Liver (tissue), 10 donors: ENCODE measurements at places on chromosomes 6 and 20.

- DNase-seq, result no peak
Observed at GRCh38 chr20:33859751-33860150, 48.6 kb downstream of the CHMP4B start.

DNA sequence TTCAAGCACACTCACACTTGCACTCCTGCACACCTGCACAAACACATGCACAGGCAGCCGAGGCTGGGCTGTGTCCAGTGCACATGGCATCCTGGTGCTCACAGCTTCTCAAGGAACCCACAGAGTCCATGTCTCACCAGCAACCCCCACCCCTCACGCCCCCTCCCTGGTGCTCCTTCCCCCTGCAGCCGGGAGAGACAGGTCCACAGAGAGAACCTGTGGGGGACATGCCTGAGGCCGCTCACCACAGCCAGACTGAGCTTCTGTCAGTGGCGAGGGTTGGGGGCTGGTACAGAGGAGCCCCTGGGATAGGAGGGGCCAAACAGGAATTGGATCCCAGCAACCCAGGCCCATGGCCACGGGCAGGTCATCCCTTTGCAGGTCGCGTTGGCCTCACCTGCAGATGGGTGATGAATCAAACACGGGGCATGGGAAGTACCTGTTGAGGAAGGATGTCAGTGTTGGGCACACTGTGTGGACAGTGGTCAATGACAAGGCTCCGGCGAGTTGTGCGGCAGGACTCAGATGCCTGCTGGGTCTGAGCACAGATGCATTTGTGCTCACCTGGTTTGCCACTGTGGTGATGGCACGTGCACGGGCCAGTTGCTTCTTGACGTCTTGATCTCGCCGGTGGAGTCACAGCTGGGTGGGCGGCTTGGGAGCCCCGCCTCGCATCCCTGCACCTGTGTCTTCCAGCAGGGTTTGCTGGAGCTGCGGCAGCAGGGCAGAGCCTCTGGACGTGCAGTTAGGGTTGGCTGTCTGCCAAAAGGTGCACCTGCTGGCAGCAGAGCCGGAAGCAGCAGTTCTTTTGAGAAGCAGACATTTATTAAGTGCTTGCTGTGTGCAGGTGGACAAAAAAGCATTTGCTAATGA is 113.0 kb downstream of the ERMARD start:
- peak; percentile 29 for DNase-seq

DNA sequence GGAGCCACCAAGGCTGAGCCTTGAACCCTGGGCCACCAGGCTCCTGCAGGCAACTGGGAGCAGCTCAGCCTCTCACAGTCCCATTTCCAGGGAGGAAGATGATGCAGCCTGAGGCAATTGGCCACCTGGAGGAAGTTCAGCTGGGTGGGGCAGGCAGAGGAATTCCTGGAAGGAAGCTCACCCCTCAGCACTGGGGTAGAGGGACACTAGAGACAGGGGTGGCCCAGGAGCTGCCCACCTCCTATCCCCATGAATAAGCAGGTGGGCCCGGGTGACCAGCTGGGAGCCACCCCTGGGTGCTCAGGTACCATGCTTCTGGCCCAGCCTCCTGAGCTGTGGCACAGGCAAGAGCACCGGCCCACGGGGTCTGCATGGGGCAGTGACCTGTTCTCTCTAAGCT is 3.6 kb upstream of the HSPA12B start:
- no peak for DNase-seq

GRCh38 chr6:168411130-168411529 is 29.9 kb upstream of the SMOC2 start:
- no peak for DNase-seq

DNA sequence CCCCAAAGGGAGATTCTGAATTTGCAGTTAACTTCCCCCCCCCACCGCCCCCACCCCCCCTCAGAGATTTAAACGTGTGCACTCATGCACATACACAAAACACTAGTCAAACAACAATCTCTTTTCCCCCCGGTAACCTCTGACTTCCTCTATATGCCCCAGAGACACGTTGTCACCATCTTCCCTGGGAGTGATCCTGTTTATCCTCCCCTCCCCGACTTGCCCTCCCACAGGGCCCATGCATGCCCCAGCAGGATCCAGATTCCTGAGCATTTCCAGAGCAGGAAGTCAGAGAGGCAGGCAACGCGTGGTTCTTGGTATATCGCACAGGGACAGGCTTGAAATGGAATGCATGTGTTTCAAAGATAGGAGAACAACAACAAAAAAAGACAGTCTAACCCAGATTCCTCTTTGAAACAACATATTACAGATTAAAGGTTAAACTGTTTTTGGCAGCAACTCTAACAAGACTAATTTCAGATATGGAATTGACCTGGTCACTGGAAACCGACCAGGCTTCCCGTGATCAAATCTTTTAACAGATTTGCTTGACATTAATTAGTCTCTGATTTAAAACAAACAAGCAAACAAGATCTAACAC is 1.3 kb downstream of the BLCAP start:
- DNase-seq, result no peak

- no peak for DNase-seq
Observed at GRCh38 chr6:15628499-15629131, 34.2 kb downstream of the DTNBP1 start.

DNA sequence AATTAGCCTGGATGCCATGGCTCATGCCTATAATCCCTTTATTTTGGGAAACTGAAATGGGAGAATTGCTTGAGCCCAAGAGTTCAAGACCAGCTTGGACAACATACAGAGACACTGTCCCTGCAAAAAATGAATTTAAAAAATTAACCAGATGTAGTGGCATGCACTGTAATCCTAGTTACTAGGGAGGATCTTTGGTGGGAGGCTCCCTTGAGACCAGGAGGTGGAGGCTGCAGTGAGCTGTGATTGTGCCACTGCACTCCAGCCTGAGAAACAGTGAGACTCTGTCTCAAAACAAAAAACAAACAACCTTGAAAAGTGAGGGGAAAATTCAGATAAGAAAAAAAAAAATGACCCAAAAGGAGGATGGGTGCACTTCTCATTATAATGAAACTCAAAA is 23.4 kb downstream of the CAP2 start:
- DNase-seq, result no peak

DNA sequence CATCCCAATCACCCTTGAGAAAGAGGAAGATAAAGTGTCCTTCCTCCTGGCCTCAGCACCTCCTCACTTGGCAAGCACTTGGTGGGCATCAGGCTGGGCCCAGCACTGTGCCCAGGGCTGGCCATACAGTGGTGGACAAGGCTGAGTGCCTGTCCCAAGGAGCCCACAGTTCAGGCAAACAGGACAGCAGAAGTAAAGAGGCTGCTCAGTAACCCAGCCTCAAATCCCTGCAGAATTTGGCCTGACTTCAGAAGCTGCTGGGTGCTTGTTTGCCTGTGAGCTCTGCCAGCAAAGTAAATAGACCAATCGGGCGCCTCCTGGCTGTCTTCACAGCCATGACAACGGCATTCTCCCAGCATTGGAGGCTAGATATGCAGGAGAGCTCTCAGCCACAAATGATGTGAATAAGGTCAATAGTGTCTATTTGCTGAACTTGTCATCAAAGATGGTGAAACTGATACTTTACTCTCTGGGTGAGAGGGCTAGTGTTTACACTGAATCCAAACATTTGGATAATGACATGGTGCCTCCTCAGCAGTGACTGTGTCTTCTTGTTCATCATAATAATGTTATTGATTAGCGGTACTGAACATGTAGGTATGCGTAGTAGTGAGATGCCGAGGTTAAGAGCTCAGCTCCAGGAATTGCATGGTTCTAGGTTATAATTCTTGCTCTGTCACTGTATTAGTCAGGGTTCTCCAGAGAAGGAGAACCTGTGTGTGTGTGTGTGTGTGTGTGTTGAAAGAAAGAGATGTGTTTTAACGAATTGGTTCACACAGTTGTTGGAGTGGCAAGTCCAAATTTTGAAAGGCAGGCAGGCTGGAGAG is 36.9 kb upstream of the FANCE start:
- peak; percentile 57 for DNase-seq

DNA sequence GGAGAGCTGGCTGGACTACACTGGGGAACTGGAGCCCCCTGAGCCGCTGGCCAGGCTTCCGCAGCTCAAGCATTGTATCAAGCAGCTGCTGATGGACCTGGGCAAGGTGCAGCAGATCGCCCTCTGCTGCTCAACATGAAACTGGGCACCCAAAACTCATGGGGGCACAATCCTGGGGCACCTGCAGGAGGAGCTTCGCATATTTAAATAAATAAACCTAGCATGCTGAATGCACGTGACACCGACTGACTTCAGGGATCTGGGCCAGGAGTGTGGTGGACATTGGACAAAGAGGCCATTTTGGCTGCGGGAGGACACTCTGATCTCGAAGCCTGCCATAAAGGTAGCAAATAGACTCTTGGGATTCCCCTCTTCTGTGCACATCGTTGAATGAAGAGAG is 6.8 kb downstream of the SCAND1 start:
- DNase-seq, result no peak

- DNase-seq, result no peak
Observed at GRCh38 chr20:45105317-45105716, 4.4 kb upstream of the KCNS1 start.

GRCh38 chr6:115091461-115091860 is 748.6 kb upstream of the HS3ST5 start:
- no peak for DNase-seq

DNA sequence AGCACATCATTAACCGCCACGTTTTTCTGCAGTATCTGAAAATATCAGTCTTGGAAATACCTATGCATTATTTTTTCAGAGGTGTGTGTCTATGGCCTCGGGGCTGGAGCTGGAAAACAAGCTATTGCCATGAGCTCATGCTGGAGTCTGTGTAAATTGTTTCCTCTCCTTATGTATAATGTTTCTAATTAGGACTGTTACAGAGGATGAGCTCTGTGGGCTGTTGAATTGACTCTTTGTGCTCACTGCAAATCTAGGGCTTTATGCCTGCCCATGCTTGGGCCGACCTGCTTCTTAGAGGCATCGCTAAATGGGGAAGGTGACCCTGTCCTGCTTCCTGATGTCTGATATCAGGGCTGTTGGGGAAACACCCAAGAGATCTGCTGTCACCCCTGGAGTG is 80.8 kb upstream of the SLC22A16 start:
- no peak for DNase-seq

DNA sequence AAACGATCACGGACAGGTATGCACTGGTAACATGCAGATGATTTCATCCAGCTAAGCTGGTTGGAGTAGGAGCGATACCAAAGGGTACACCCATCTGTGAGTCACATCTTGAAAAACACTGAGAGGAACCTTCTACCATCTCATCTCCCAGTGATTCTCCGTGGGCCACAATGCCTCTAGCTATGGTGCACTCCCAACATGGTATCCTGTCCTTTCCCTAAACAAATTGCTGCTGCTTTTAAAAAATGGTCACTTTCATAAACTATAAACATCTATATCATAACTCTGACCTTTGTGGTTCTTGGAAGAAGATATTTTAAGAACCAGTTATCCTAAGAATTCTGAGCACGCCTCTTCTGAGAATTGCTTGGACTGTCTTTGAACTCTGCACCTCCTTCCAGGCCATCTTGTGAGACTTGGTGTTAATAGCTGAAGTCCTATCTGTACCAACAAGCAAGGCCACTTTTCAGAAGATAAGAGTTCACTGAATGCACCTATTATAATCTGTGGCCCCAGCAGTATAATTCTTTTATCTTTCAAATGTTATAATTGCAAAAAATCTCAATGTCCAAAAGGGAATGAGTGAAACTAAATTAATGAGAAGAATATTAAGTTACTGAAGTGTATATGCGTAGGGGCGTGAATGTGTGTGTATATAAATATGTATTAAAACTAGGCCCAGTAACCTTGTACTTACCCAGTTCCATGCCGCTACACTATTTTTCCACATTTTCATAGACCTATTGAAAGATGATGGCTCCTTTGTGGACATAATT is 70.5 kb upstream of the TPD52L1 start:
- DNase-seq, result no peak

- no peak for DNase-seq
Observed at GRCh38 chr6:162029873-162030576, 697.5 kb downstream of the PRKN start.

DNA sequence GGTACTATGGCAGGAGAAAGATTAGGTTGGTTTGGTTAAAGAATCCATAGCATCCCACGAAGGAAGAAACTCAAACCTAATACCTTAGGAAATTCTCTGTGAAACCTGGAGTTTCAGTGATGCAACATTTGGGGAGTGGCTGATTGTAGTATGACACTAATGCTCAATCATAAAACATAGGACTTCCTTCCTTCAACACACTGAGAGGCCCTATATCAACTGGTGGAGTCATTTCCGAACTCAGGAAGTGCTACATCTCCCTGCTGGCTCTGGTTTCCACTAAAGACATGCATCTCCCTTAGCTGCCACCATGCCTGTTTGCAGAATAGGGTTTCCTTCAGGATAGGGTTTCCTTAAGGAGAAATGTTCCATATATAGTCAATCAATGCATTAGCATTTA is 5.2 kb upstream of the MANEA start:
- no peak for DNase-seq

DNA sequence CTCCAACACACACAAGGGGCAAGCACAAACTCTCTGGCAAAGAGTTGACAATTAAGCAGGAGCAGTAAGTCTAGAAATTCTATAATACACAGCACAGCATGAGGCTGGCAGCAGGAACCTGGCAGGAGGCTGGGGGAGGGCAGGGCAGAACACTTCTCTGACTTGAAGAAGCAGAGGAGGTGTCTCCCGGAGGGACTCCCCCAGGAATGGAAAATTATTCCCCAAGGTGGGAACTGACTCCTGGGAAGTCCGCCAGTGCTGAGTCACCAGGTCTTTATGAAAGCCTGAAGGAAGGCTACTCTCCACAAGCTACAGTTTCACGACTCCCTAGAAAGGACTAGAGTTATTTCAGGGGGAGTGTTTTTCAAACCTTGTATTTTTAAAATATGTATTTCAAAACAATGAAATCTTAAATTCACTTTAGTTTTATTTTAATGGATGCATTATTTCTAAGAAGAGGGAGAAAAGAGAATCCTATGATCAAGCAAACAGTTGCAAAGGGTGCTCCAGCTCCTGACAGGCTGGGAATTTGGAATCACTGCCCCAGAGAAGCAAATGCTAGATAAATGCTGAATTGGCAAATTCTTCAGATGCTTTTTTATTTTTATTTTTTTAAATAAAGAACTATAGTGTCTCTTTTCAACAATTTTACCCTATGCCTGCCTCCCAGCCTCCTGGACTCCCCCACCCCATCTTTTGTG is 192.8 kb downstream of the LY86 start:
- no peak for DNase-seq
